NCI-H2171 treated with DMSO at 0.1 percent for 48 hours (cell line): ENCODE measurements at places on chromosomes 13 and 19.

DNA sequence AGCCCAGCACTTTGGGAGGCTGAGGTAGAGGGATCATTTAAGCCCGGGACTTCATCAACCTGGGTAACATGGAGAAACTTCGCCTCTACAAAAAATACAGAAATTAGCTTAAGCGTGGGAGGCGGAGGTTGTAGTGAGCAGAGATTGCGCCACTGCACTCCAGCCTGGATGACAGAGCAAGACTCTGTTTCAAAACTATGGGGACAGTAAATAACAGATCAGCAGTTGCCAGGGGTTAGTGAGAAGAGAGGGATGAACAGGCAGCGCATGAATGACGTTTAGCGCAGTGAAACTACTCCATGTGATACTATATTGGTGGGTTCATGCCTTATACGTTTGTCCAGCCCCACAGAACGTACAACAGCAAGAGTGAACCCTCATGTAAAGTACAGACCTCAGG lies 7.1 kb upstream of the ICAM3 start:
- DNase-seq: no peak

DNA sequence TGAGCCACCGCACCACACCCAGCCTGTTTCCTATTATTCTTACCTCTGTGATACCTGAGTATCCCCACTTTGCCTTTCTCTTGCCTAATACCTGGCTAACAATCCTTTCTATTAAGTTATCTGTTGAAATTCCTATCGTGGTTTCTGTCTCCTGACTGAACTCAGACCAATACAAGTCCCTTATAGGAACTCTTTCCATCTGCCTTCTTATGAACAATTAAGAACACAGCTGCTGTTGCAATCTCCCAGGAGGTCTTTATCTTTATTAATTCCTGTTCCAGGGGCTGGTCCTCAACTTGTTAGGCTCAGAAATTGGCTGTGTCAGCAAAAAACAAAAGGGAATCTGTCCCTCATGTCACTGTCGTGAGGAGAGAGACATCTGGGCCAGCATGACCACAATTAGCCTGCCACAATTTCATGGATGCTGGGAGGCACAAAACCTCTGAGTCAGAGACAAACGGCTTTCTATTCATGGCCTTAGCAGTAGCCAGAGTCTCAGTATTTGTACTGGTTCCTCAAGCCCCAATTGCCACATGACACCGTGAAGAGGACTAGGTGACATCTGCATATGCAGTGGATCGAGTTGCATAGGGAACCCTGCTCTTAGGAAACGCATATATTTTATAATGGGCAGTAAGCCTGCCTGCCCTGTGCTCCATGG lies 58.2 kb downstream of the NUFIP1 start:
- DNase-seq: peak; percentile 15

DNA sequence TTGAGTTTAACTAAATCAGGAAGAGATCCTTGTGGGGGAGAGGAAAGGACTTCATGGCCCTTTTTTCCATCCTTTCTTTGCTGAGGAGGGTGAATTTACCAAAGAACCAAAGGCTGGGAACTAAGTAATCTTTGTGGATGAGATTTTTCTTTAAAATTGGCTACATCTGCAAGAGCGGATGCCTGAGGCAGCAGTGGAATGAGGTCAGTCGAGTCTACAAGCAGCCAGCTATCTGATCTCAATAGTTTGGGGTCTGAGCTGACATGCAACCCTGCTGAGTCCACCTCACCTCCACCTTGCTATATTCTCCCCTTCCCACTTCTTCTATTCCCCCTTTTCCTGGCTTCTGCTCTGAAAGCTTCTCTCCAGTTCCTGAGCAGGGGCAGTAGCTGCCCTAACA lies 3.6 kb upstream of the DNAJC15 start:
- no peak for DNase-seq

- DNase-seq: no peak
Observed at GRCh38 chr13:78841358-78841963, 182.5 kb upstream of the OBI1 start.

- DNase-seq: peak; percentile 90
Observed at GRCh38 chr19:45641274-45642105, 2.3 kb upstream of the EML2 start.

- no peak for DNase-seq
Observed at GRCh38 chr19:16659464-16659831, 496 bp downstream of the SMIM7 start.

DNA sequence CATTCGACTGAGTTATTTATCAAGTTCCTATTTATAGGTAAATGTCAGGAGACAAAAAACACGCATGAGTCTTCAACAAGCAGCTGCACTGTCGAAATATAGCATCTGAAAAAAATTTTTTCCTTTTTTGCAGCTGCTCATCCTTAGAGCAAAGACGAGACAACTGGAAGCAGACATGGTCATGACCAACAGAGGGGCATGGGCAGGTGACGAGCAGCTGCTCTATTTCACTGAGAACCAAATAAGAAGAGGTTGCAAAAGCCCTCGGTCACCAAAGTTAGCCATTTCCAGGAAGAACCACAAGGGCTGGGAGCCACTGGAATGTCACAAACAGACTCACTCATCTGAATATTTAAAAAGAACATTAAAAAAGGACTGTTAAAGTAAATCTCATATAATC lies 22.2 kb downstream of the SOHLH2 start:
- no peak for DNase-seq

GRCh38 chr13:106565127-106565775 lies 2.7 kb downstream of the ARGLU1 start:
- no peak for DNase-seq

- DNase-seq: no peak
Observed at GRCh38 chr13:60427285-60427684, 30.3 kb downstream of the TDRD3 start.

- no peak for DNase-seq
Observed at GRCh38 chr13:77338329-77338728, 11.4 kb upstream of the MYCBP2 start.

DNA sequence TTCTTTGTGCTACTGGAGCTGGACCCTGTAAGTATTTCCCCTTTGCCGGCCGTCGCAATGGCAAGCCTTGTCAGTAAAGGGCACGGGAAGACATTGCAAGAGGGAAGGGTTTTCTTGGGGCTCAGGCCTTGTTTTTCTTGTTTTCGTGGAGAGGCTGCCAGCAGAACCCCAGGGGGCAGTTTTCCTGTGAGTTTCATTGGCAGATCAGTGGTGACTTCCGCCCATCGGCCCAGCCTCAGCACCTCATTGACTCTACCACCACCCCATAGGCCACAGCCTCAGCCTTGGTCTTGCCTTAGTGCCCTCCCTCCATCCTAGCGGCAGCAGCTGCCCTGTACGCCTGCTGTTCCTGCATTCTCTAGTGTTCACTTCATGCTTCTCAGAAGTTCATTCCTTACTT lies 61.5 kb downstream of the GJA3 start:
- no peak for DNase-seq

DNA sequence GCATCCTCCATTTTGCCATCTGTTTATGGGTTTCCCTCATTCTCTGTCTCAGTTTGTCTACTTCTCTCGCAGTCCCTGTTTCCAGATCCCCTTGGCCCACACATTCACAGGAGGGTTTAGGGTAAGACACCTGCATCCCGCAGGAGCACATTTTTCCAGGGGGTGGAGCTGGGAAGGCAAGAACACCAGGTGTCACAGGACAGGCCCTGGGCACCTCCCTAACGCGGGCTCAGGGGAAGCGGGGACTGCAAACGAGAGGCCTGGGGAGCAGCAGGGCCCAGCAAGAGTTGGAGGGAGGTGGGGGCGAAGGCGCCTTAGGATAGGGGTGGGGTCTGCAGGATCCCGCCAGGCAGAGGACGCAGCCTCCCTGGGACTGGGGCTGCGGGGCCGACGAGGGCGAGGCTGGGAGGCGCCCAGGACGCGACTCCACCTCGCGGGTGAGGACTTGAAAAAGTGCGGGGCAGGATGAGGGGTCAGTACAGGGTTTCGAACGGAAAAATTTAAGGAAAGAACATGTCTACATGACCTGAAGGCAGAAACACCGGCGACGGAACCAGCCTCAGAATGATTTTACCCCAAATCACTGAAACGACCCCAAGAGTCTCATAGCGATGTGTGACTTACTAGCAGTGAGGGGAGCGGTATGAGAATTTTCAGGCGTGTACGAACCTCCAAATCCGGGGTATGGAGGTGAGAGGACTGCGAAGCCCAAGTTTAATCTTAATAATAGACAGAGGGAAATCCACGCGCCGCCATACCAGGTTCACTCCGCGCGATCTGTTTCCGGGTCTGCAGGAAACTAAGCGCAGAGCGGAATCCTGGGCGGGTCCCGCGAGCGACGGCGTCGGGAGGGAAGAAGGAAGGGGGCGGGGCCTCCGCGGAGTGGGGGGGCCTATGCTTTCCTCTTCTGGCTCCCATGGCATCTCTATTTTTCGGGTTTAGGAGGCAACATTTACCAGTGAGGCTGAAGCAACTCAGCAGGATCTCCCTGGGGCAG lies 7.1 kb upstream of the ERVV-2 start:
- no peak for DNase-seq

GRCh38 chr19:2032296-2032941 lies 16.9 kb upstream of the BTBD2 start:
- DNase-seq: peak; percentile 84

DNA sequence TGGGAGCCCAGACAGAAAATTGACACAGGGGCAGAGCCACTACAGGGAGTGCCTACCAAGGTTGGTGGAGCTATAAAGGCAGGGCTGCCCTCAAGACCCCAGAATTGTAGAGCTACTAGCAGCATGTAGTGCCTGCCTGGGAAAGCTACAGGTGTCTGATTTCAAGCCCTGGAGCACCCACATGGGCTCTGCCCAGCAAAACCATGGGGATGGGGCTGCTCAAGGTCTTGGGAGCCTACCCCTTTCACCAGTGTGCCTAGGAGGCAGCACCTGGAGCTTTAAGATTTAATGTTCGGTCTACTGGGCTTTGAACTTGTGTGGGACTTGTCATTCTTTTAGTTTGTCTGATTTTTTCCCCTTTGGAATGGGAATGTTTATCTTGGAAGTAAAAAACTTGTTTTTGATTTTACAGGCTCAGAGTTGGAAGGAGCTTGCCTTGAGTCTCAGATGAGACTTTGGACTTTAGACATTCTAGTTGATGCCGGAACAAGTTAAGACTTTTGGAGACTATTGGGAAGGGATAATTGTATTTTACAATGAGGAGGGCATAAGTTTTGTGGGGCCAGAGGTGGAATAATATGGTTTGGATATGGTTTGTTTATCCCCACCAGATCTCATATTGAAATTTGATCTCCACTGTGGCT lies 45.1 kb downstream of the ALOX5AP start:
- DNase-seq: no peak

GRCh38 chr13:34025746-34026145 lies 207.8 kb downstream of the RFC3 start:
- no peak for DNase-seq

DNA sequence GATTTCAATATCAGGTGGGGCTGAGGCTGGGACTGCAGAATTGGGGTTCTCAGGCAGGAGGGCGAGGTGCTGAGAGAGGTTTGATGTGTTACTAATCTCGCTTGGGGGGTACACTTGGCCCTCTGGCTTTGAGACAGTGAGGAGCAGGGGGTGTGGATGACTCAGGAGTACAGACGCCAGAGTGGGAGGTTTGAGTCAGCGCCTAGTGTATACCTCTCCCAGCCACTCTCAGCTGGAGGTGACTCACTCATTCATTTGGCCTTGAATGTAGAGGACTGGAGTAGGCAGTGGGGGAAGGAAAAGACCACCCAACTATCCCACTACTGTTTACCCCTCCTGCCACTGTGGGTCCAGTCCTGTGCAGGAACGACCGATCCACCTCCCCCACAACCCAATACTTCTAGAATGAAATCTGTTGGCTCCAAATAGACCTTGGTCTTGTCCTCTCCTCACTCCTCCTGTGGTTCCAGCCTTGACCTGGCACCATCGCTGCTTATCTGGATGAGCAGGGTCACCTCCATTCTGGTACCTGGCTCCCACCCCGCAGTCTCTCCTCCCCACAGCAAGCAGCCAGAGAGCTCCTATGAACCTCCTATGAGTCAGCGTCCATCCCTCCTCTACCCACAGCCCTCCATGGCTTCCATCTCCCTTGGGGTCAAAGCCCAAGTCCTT lies 20.1 kb upstream of the ZNRF4 start:
- DNase-seq: no peak

- peak; percentile 25 for DNase-seq
Observed at GRCh38 chr13:91813253-91813652, 414.8 kb downstream of the GPC5 start.

DNA sequence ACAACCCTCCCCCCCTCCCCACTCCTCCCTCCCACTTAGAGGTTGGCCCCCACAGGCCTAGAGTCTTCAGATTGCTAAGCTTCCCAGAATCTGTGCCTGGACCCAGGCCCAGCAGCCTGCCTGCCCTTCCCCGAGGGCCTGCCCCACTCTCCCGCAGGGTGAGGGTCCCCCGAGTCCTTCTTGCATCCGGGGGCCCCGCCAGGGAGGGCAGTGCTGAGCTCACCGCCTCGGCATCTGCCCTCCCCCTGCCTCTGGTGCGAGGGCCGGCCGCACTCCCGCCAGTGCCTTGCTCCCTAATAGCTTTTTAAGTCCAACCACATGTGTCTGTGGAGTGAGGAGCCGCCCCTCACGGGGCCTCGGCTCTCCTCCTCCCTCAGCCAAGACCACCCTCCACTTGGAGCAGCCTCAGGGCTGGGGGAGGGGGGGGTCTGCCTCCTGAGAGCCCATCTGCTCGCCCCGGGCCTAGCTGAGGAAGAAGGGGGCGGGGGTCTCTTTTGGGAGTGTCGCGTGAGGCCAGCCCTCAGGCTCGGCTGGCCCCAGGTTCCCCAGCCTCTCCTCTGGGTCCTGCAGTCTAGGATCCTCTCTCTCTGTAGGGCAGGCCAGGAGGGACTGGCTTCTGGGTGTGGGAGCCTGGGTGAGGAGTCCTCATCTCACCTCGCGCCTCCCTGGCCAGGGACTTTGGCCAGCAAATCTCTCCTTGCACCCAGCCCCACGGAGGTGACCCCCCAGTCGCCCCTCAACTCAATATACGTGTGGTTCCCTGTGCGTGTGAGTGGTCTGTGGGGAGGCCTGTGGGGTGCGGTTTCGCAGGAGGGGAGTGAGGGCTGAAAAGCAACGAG lies 47.2 kb downstream of the LYL1 start:
- no peak for DNase-seq

- no peak for DNase-seq
Observed at GRCh38 chr19:39833160-39833463, 850 bp downstream of the DYRK1B start.

DNA sequence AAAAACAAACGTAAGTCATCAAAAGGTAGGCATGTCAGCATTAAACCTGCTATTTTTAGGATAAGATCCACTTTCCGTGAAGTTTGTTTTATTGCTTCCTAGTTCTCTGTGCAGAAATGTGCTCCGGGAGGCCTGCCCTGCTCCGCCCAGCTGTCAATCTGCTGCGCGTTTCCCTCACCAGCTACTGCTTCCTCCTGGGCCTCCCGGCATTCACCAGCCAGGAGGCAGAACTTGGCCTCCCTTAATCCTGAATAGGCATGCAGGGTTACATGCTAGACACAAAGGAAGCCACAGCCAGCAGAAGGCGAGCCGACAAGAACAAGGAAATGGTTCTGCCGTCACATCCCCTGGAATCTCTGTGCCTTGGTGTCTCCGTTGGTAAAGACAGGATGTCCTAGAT lies 386.2 kb downstream of the IRS2 start:
- DNase-seq: no peak
